COLO829 (cell line): ENCODE measurements at places on chromosomes 6 and 20.
A peak's percentile ranks its signal among the peaks of the same experiment; 100 is the strongest.

DNA sequence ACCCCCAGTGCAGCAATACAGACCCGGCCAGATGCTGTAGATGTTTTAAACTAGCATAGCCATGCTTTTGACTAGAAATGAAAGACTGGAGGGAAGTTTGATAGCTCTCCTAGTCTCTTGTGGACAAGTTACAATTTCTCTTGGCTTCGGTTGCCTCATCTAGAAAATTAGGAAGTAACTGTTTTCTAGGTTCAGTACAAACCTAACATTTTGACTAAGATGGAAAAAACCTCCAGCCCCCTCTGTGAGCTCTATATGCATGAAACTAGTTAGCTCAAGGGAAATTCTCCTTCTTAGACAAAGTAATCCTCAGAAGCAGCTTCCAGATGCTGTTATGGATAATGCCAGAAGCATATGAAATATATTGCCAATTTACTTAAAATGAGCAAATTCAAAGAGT lies 86.6 kb downstream of the RNF144B start:
- DNase-seq = no peak

GRCh38 chr6:74100719-74101287 lies 404.8 kb downstream of the CD109 start:
- no peak for DNase-seq

- no peak for DNase-seq
Observed at GRCh38 chr6:29813066-29813465, 14.6 kb upstream of the HLA-G start.

DNA sequence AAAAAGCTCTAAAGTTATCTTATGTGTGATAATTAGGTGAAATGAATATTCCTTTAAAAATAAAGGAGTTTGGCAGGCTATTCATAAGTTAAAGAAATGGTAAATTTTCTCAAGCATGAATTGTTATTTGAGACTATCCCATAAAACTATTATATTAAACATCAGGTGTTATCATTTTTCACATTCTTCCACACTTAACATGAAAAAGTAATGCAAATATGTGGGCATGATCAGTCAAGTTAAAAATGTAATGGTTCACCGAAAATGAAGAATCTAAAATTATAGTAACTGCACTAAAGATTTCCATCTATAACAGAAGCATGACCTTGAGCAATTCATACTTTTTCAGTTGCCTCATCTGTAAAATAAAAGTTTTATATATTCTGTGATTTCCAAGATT lies 110.8 kb downstream of the KHDRBS2 start:
- no peak for DNase-seq

DNA sequence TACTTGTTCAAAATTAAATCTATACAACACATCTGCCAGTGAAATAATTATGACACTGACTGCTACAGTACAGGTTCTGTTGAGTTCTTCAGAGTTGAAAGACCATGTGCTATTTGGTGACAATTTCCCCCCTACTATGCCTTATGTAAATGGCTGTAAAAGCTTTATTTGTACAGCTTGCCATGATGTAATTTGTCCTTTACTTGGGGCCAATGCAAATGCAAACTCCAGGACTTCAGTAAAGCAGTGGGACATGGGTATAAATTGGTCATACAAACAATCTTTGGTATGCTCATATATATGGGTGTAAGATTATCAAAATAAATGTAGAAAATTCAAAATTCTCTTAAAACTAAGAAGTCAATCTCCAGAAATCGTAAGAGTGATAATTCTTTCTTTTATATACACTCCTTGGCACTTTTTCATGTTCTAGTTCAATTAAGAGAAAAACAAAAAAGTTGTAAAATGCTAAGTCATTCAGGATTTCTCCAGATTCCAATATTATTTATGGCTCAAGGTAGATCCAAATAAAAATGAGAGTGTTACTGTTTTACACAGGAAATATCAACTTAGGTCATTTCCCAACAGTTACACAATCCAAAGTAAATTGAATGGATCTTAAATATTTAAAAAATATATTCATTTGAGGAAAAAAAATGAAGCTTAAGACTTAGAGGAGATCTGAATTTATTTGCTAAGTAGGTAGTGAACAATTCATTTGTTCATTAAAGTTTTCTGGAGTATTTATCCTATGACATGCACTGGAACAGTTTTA lies 1310.5 kb upstream of the CITED2 start:
- no peak for DNase-seq

GRCh38 chr6:83193747-83194566 lies 800 bp downstream of the RWDD2A start:
- DNase-seq = no peak

DNA sequence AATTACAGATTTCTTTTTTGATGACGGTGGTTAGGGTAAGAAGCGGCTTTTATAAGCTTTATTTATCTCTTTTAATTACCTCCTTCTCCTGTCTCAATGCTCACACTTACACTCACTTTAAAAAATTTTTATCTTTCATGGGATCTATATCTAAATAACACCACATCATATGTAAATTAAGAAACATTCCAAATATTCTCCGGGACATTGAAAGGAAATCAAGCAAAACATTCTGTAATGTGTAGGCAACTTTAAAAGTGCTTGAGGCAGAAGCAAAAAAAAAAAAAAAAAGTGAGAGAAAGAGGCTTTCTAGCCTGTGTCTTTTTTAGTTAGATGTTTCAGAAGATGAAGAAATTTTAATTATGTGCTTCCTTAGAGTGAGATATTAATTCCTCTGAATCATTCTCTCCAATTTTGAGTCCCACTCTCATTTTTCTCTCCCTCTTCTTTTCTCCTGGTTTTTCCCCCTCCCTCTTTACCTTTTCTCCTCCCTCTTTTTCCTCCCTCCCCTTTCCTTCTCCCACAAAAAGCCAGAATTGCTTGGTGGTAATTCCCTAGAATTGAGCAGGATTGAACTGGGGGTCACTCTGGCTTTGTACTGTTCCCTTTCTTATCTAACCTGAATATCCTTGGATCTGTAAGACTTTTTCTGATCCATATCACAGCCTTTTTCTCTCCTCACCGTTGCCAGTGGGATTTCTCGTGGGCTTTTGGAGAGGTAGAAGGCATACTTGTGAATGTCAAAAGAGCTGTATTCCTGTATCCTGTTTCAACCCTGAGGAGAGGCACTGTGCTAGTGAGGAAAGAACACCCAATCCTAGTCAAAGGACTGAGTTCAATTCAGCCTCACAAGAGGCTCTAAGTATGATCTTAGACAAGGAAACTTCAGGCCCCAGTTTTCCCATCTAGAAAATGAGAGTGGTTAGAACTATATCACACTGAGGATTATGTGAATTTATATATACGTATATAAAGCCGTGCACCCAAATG lies 30.4 kb downstream of the KCNQ5 start:
- DNase-seq = no peak

- DNase-seq = no peak
Observed at GRCh38 chr6:18263418-18264218, 712 bp downstream of the DEK start.

DNA sequence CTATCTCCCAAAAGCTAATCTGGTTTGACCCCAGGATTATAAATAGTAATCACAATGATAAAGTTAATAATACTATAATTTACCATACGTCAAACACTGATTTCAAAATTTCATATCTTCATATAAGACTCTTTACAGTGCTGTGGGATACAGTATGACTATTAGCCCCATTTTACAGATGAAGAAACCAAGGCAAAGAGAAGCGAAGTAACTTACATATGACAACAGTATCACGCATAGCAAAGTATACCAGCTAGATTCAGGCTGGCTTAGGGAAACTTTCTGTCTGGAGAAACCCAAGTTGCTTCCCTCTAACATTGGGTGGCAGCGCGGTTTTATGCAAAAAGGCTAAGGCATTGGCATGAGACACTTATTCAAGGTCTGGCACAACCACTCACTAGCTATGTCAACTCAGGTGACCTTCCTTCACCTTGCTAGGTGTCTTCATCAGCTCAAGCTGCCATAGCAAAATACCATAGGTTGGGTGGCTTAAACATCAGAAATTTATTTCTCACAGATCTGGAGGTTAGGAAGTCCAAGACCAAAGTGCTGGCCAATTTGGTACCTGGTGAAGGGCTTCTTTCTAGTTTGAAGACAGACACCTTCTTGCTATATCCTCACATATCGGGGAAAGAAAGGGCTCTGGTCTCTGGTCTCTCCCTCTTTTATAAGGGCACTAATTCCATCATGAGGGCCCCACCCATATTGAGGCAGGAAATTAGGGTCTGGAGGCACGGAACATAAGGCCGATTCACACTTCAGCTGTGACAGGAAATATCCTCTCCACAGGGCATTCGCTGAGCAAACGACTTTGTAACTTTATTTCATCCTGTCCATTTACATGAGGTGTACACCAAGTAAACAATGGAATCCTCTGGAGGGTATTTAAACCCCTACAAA lies 22.4 kb upstream of the UTRN start:
- DNase-seq = no peak

- peak; percentile 45 for DNase-seq
Observed at GRCh38 chr20:32354592-32355416, 3.3 kb upstream of the ASXL1 start.

DNA sequence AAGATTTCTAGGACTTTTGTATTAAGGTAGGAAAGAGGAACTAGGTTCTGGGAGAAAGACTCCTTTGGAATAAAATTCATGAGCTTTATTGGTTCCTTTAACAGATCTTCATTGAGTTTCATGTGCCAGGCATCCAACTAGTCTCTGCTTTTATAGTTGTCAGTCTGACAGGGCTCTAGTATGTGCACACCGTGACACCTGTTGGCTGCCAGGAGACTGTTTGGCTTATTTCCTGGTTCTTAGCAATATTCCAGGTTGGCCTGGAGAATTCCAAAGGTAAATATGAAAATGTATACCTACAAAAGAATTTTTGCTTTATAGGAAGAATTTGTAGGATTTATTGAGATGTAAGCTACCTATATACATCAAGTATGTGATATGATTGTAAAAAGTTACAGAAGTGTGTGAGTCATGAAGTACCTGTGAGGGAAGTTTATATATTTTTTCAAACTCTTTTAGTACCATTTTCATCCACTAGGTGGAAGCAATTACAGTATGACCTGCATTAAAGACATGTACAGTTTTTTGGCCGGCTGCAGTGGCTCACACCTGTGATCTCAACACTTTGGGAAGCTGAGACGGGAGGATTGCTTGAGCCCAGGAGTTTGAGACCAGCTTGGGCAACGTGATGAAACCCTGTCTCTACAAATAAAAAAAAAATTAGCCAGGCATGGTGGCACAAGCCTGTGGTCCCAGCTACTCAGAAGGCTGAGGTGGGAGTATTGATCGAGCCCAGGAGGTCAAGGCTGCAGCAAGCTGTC lies 35.2 kb downstream of the NDUFAF5 start:
- DNase-seq = peak; percentile 77

DNA sequence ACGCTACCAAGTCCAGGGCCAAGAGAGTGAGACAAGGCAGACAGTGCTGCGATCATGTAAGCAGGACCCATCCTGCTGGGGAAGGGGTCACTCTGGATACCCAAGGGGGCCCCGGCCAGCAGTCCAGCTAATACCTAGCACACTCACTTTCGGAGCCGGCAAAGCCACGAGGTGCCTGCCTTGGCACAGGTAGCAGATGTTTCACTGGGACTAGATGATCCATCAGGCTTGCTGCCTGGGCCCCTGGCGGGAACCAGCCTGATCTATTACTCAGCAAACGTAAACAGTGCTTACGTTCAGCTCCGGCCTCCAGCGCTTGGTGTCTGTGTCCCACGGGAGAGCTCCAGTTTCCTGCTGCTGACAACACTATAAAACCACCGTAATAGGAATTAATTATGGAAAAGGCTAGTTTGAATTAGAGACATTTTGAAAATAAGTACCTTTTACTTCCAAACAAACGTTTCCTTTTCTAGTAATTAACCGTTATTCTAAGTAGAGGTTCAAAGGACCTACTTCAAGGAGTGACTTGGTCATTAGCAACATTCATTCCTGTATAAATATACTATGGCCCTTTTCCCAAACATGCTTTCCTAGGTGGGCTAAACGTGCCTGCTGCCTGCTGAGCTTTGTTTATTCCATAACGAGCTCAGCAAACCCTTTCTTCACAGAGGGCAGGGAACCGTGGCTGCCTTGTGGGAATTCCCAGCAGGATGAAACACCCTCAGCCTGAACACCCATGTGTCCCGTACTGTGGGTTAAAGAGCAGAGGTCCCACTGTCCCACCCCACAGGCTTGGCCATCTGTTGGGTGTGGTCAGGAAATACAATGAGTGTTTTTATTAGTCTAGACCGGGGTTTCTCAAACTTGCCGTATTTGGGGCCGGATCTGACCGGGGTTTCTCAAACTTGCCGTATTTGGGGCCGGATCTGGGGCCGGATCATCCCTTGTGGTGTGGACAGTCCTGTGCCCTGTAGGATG lies 18.4 kb downstream of the SLC22A23 start:
- DNase-seq = peak; percentile 77

DNA sequence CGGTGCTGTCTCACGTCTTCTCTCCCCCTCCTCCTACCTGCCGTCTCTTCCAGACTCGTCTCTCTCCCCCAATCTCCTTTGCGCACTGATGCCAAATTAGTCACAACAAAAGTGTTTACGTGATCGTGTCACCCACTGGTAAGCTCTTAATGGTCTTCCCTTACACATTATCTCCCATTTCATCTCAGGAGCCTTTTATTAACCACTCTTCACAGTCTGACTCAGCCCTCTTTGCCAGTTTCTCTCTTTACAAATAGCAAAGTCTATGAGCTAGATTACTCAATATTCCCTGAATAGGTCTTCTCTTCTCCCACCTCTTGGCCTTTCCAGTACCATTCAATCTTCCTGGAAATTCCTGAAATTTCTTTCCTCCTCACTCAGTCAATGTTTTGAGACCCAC lies 247.0 kb downstream of the ESR1 start:
- DNase-seq = peak; percentile 27

DNA sequence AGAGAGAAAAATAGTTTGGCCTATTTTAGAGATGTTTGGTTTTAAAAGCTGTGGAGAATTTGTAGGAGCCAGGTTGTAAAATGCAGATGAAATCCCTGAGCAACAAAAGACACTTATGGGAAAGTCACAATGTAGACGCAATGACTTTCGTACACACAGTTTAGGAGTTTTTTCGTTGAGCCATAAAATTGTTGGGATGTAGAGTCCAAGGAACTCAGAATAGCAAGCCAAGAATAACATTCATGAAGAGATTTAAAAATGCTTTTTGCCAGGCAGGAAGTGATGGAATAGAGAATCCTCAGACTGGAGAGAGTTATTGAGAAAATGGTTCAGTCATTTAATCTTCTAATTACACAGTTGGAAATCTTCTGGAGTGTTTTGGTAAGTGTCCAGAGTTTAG lies 11.5 kb upstream of the PROKR2 start:
- no peak for DNase-seq

DNA sequence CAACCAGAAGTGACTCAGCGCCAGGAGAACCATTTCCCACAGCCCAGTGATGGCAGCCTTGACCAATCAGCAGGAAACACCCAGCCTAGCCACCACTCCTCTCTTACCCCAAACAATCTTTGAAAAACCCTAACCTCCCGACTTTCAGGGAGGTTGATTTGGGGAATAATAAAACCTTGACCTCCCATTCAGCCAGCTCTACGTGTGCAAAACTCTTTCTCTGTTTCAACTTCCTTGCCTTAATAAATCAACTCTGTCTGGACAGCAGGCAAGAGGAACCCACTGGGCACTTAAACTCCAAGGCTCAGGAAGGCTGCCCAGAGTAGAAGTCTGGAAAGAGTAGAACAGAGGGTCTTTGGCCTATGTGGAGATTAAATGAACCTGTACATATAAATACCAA lies 35.0 kb downstream of the SERPINB1 start:
- no peak for DNase-seq
